Suppressor macrophage treated with lipopolysaccharide for 4 hours (primary cell): ENCODE measurements at places on chromosomes 2 and 18.
A peak's percentile ranks its signal among the peaks of the same experiment; 100 is the strongest.

DNA sequence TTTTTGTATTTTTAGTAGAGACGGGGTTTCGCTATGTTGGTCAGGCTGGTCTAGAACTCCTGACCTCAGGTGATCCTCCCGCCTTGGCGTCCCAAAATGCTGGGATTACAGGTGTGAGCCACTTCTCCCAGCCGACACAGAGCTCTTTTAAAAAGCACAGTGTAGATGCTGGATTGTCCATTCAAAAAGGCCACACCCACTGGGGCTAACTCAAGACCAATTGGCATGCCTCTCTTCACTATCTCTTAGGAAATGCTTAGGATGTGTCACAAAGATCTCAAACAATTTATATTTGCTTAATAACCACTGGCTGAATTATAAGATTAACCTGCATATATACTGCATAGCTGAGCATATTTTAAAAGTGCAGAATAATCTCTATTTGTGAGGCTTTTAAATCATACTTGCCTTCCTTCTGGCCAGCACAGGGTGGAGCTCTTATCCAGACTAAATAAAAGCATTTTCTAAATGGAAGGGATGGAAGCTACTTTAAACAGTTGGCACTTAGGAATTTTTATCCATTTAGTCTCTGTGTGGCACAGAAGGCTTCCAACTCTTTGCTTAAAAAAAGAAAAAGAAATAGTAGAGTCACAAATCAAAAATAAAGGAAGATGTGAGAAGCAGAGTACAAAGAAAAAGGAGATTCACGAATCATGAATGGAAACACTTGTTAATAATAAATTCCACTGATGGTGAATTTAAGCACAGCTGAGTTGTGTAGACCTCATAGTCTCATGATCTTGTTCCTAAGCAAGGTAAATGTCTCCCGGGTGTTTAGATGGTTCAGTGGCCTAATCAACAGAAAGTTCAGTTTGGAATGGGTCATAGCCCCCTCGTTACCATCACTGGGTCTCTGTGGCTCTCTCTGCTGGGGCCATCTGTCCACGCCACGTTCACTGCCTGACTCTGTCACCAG, 22.4 kb downstream of the CRYGD start:
- DNase-seq: peak; percentile 16

DNA sequence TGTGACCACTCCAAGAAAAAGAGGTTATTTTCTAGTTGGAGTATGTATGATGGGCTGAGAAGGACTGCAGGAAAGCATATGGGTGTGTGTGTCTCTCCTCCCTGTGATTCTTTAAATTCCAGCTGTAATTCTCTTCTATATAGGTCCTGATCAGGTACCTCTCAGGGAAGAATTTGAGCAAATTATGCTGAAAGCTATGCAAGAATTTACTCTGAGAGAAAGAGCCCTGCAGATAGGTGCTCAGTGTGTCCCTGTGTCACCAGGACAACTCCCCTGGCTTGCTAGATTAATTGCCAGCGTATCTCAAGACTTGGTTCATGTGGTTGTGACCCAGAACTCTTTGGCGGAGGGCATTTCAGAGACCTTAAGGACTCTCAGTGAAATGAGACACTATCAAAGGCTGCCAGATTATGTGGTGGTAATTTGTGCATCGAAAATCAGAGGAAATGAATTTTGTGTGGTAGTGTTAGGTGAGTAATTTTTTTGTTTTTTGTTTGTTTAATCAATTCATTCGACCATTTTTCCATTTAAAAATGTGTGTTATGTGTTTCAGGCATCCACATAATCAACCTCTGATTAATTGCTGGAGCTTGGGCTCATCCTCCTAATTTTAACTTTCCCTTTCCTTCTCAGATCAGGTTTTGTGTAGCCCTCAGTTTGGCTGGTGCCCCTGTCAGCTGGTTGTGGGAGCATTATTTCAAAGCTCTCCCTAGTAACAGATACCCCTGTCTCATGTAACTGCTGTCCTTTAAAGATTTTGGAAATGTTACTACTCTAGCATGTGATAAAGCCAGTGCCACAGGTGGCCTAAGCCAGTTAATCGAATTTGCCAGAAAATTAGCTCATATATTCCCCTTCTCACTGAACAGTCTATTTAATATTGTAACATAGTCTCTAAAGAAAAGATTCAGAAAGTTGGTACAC, 150.9 kb downstream of the ESCO1 start:
- no peak for DNase-seq

DNA sequence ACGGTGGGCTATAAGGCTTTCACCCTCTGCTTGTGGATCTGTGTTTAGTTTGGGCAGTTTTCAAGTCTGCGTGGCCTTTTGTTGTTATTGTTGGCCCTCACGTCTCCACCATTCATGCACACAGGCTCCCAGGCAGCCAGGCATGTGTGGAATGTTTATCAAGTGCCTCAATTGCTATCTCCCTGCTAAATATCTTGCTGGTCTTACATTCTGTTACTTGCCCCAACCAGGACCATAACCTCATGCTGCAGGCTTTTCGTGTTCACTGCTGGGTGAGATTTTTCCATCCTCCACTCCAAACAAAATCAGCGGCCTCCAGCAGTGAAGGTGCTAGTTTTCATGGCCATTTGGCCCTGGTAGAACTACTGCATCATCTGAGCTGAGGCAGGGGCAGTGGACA, 63.0 kb upstream of the DSC1 start:
- DNase-seq: no peak

DNA sequence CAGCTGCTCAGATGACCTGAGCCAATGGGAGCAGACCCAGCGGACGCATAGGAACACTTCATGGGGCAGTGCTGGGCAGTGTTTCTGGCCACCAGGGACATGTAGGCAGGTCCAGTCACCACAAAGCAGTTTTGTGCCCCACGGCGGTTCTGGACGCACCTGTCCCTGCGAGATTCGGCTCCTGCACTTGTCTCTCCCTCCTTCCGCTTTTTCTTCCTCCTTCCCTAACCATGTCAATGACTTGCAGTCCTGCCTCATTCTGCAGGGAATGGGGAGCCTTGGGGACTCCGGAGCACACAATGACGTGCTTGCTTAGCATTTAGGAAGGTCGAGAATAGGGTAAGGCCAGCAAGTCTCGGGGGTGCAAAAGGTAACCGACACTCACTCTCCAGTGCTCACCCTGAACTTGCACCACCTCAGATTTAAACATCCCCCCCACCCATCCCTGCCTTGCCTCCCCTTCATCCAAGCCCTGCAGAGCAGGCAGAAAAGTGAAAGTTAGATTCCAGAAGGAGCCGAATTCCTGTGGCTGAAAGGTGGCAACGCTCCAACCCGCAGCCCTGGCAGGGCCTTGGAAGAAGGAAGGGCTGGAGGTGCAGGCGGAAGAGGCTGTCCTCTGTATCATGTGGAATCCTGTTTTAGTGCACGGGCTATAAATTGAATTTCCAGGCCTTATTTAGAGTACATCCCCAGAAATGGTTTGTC, 40.5 kb upstream of the ATG16L1 start:
- no peak for DNase-seq

DNA sequence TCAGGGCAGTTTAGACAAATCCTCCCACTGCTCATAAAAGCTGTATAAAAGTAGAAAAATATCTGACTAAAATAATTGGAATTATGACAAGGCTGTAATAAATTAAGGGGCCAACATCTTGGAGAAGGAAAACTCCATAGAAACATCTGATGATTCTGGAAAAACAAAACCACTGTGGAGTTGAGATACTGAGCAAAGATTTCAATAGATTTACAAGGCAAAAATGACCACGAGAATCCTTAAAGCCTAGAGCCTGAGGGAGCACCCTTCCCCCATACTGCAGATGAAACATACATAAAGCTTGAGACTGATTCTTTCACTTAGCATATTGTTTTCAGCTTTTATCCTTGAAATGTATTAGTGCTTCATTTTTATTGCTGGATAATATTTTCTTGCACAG, 286.4 kb upstream of the MMADHC start:
- DNase-seq: no peak

DNA sequence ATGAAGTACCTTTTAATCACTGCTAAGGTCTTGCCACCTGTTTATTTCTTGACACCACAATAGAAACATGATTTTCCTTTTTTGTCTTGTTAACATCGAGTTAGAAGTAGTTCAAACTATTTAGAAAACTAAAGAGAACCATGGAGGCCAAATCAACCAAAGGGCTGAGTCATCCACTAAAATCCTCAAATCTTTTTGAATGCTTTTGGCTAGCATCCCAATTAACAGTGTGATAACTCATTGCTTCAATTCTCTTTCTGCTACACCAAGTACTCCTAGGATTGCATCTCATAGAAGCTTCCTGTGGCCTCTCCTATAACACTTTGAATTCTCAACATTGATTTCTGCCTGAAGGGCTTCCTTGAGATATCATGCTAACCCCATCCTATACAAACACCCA, 159.9 kb upstream of the MMADHC start:
- DNase-seq: no peak

DNA sequence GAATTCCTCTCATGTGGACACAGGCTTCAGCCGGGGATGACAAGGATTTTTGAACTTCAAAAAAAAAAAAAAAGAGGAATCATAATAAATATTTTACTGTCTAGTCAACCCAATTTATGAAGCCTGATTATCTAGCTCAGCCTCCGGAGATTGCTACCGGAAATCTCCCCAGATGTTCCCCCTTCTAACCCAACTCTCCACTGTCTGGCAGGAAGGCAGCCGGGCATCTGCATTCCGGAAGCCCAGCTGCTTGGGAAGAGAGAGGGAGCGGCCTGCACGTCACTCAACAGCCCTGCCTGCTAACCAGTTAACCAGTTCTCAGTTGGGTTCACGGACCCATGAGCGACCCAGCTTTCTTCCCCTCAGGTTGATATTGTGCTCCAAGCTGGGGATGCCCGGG, 87.2 kb upstream of the POU3F3 start:
- DNase-seq: peak; percentile 14

GRCh38 chr2:208013285-208014178, 11.8 kb downstream of the PLEKHM3 start:
- peak; percentile 35 for DNase-seq

GRCh38 chr18:28684746-28685355, 507.9 kb upstream of the CDH2 start:
- no peak for DNase-seq

DNA sequence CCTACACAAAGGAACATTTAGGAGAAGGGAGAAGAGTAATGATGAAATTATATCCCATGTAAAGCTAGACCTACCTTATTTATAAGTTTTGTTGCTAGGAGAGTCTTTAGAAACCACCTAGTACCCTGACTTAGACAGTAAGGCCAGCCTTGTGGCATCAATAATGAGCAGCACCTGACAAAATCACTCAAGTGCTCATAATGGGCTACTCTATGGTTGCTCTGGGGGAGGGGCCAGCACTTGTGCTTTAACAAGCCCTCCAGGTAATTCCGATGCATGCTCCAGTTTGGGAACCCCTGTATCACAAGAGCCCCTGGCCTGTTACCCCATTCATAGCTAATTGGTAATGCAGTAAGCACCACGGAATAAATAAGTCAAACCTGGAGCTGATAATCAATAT, 102.9 kb upstream of the ALK start:
- no peak for DNase-seq
